ENCODE measurements at places on chromosomes 3 and 15.

DNA sequence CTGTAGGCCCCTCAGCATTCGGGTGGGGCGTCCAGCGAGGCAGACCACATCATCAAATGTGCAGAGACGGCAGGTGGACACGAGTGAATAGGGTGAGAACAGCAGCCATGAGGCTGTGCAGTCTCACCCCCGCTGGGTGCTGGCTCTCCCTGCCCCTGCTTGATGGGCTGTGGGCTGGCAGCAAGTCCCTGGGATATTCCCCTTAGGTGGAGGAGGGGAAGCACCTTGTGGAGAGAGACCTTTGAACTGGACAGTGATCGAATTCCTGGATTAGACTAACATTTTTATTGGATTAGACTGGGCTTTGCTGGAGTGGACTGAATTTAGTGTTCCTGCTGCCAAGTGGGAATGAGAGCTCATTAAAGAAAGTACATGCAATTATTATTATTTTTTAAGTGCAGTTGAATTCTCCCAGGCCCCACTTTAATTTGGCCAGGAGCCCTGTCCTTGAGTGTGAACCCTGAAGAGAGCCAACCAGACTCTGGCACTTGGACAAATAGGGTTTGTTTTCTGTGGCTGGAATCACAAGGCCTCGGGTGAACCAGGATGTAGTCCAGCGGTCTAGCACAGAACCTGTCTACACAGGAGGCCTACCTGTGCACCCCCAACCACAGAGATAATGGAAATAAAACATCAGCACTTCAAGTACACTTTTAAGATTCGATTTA lies 193.1 kb downstream of the ABHD5 start:
- DNase-seq = no peak

- DNase-seq = peak; percentile 30
Measured at GRCh38 chr3:10015461-10015904, 10.8 kb upstream of the FANCD2 start.

DNA sequence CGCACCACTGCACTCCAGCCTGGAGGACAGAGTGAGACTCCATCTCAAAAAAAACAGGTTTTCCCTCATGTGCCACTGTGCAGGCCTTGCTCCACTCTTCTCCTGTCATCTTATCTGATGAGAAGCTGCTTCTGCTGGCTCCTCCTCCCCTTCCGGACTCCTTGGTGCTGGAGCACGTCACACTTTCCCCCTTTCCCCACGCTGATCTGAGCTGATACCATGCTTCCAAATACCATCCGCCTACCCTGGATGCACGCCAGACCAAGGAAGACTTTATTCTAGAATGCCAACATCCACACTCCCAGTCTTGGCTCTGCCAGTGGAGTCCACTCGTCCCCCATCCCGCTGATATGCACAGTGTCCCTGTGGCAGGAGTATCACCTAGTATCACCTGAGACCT lies 31.3 kb downstream of the HOMER2 start:
- no peak for DNase-seq

DNA sequence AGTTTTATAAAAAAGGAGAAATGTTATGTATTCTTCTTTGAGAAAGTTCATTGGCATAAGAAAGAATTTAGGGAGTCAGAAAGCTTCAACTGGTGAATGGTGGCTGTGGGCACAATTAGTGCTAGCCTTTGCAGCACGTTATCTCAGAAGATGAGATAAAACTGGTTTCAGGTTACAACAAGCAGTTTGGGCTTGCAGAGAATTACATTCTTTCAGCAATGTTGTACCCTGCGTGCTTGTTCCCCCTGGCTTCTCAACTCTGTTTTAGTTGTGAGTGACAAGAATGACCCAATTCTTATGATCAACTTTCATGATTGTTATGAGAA lies 31.6 kb upstream of the ACP3 start:
- DNase-seq = no peak

DNA sequence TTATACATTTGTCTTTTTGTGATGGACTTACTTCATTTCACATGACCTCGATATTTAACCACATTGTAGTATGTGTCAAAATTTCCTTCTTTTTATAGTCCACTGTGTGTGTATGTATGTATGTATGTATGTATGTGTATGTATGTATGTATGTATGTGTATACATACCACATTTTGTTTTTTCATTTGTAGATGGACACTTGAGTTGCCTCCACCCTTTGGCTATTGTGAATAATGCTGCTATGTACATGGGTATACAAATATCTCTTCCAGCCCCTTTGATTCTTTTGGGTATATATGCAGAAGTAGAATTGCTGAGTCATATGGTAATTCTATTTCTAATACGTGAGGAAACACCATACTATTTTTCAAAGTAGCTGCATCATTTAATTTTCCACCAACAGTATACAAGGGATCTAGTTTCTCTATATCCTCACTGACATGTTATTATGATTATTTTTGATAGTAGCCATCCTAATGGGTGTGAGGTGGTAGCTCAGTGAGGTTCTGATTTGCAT lies 228.2 kb downstream of the OPA1 start:
- DNase-seq = no peak

DNA sequence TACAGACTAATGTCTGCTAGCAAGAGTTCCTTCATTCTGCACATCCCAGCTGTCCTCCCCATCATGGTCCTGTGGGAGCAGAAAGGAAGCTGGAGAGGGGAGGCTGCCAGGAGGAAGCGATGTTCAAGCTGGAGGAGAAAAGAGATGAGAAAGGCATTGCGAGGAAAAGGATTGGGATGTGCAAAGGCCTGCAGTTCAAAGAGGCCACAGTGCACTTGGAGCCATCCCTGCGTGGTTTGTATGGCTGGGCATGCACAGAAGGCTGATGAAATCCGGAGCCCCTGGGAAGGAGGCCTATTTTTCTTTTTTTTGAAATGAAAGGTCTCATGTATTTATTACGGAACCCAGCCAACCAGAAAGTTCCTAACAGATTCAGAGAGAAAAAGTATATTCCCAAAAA lies 22.8 kb downstream of the AMOTL2 start:
- DNase-seq = no peak

GRCh38 chr3:139679220-139679775 lies 1.5 kb upstream of the NMNAT3 start:
- DNase-seq = no peak

All from amniotic stem cell (primary cell).